ENCODE measurements at places on chromosomes 4 and X.

GRCh38 chr4:152104901-152105357, 344.1 kb upstream of the GATB start:
- no peak for DNase-seq

DNA sequence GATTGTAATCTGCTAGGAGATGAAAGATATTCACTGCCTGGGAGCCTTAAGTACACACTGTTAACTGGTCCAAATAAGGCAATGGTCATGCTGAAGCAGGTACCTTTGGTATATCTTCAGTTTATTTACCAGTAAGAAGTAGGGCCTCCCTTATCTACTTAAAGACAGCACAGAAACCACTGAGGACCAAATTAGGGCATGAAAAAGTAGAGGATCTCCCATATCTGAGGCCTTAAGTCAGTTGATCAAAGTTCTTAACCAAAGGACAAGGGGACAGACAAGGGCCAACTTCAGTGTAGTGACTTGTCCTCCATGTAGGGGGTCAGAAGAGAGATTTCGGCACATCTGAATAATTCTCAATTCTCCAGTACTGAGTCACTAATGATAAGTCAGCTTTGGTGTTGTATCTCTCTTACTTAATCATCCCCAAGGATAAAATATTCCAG, 59.1 kb downstream of the AMELX start:
- no peak for DNase-seq

DNA sequence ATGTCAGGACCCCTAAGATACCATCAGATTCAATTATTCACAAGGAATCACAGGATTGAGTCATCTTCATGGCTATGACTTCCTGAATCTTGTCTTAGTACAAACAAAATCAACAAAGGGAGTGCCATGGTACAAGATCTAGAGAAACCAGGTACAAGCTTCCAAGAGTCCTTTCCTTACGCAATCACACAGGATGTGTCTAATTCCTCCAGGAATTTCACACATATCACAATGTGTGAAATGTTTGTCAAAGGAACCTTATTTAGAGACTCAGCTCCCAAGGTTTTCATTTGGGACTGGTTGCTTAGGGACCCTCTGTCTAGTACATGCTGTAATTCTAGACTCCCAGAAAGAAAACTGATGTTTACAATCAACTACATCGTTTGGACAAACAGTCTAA, 83.0 kb downstream of the MAB21L2 start:
- DNase-seq, result no peak

DNA sequence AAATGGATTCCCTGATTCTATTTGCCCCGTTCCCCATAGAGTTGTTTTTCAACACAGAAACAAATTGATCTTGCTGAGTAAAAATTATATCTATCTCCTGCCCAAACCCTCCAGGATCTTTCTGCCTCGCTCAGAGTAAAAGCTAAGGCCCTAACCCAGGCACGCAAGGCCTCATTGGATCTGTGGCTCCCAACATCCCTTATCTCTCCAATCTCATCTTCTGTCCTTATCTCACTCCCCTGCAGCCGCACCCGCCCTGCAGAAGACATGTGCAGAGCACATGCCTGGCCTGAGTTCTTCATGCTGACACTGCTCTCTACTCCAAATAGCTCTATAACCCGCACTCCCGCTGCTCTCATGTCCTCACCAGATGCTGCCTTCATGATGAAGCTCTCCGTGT, 543.8 kb upstream of the ZFP42 start:
- DNase-seq, result no peak

DNA sequence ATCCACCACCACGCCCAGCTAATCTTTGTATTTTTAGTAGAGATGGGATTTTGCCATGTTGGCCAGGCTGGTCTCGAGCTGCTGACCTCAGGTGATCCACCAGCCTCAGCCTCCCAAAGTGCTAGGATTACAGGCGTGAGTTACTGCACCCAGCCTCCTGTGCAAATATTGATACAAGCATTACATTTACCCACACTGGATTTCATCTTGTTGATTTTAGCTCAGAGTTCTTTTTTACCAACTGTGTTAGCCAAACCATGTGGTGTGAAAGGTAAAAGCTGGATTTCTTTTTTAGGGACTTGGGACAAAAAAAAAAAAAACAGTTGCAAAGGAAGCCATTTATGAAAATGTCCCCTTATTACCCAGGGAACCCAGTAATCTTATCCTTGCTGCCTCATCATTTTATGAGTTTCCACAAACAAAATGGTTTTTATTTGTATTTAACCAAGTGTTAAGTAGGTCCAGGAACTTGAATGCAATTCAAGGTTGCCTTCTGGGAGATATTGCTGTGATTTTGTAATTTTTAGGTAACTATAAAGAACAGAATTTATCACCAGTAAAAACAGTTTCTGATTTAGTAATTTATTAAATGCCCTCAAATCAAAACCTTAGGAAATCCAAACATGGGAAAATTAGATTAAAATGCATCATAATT, 202.5 kb downstream of the PALLD start:
- DNase-seq, result no peak

GRCh38 chr4:134787315-134787714, 585.7 kb upstream of the PABPC4L start:
- no peak for DNase-seq

DNA sequence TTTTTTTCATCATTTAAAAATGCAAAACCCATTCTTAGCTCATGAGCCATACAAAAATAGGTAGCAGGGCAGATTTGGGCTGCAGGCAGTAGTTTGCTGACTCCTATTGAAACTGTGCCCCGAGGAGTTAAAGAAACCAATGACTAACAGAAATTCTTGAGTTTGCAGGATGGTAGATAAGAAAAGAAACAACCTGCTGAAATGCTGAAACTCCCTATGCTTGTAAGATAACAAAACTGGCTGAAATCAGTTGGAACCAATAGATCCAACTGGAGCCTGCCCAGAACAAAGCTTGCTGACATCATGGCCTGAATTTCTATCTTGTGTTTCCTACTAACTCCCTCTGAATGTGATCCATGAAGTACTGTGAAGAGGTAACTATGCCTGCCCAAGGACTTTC, 68.6 kb downstream of the ANOS1 start:
- no peak for DNase-seq

- DNase-seq, result no peak
These were observed 13.0 kb upstream of the C1GALT1C1 start for GRCh38 chrX:120642871-120643270.

- no peak for DNase-seq
These were observed 85.0 kb downstream of the ADRA2C start for GRCh38 chr4:3851211-3851610.

- DNase-seq, result no peak
These were observed 7.9 kb downstream of the SMAD1 start for GRCh38 chr4:145489556-145489955.

- no peak for DNase-seq
These were observed 90.7 kb upstream of the S100G start for GRCh38 chrX:16559206-16559619.

DNA sequence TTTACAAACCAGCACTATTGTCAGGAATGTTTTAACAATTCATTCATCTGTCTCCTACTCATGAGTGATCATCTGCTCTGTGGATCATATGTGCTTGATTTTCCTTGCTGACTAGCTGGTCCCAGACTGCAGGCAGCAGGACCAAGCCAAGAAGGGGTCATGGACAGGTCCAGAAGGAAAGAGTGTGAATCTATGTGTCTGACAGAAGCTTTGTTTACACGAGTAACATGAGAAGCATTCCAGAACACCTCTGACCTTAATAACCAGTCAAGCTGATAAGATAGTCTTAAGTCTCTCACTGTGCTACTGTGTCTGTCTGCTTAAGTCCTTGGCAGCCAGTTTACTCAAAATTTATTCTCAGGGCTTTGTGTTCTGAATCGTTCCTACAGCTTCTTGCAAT, 39.0 kb downstream of the GUCY1A1 start:
- no peak for DNase-seq

DNA sequence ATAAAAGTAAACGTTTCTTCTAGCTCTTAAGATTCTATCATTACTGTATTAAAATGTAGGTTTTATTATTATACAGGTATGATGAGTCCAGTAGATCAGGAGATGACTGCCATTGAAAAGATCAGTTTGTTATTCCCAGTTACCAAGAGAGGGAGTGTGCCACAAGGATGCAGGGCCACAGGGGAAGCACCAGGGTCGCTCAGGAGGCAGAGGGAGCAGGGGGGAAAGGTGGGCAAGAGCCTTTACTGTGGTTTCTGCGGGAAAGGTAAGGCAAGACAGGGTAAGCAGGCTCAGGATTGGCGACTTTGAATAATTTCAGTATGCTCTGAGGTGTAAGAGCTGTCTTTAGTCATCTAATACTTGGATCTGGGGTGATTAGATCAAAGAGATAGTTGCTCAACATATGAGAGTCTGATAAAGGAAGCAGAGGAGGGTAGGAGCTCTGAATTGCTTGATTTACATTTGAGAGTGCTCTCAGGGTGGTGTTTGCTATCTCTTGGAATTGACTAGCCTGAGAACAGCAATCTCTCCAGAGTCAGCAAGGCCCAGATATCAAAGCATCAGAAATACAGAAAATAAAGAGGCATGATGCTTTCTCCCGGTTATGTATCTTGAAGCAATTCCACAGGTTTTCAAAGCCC, 86.0 kb downstream of the NDST3 start:
- DNase-seq, result no peak

- DNase-seq, result no peak
These were observed 16.2 kb upstream of the S100G start for GRCh38 chrX:16633754-16634153.

DNA sequence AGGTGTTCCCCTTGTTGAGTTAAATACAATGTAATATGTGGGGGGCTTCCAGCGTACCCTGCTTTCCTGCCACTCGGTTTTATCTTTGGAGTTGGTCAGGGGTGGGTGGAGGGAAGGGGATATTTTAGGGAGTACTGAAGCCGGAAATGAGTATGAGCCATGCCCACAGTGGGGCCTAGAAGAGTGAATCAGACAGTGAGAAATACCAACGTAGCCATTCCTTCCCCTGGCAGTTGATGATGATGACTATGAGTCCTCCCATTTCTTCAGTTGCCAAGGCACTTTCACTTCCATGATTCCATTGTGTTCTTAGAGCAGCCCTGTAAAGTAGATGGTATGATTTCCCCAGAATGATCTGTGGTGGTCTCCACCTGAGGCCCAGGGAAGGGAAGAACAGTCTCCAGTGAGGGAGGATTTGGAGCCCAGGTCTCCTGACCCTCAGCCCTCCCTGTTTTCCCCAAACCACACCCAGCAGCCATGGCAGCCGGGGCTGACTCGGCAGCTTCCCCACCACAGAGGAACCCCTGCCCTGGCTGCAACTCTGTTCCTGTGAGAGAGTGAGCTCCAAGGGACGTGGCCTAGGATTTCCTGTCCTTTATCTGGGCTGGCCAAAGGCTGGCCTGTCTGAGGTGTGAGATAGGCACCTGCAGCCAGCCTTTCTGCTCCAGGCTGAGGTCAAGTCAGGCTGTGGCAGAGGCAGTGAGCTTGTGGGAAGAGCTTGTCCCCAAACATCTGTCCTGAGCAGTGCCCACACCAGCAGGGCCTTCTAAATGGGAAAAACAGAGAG, 52.7 kb downstream of the STARD8 start:
- no peak for DNase-seq

Data from activated CD4-positive, alpha-beta T cell treated with anti-CD3 and anti-CD28 coated beads for 36 hours (primary cell).